GM10248 (cell line): ENCODE measurements at places on chromosomes 7 and 10.

DNA sequence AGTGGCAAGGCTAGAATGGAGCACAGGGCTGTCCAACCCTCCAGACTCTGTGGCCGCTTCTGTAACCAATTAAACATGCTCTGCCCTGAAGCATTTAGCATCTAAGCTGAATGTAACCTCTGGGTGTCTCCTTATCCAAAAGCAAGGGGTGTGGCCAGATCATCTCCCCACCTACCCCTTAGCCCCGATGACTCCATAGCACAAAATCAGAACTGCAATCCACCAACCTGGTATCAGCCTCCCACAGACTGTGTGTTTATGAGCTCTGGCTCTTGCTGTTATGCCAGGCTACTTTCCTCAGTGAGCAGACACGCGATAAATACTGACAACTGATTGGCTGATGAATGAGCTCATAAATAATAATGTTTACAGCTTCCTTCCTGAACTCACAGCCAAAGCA lies 3.2 kb downstream of the FRMD4A start:
- DNase-seq: no peak

GRCh38 chr7:69615685-69616084 lies 17.4 kb downstream of the AUTS2 start:
- no peak for DNase-seq

- no peak for DNase-seq
Observed at GRCh38 chr10:20858292-20859124, 38.6 kb downstream of the NEBL start.

GRCh38 chr10:3811291-3811870 lies 26.4 kb upstream of the KLF6 start:
- peak; percentile 64 for DNase-seq

GRCh38 chr7:50481867-50482266 lies 31.7 kb upstream of the FIGNL1 start:
- no peak for DNase-seq

DNA sequence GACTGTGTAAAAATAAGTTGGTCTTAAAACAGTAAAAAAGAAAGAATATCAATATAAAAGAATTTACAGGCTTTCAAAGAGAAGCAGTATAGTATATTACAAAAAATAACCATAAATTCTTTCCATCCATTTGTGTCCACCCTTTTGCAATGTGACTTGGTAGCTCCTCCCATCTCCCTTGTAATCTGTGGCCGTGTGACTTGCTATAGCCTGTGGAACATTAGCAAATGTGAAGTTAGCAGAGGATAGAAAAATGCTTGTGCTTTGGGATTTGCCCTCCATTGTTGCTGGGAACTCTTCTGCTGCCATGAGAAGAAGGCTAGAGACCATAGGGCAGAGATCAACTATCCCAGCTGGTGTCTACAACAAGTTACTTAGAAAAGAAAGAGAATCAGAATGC lies 30.2 kb downstream of the KLHL7 start:
- DNase-seq: no peak
